ENCODE measurements at places on chromosomes 13 and 19. TPM values are rescaled to one million over a fixed set of nuclear protein-coding genes. Genes with fewer than 3 reads are reported as not detected.

- no peak for DNase-seq
Measured at GRCh38 chr19:34600366-34600765, 76.6 kb downstream of the SCGB2B2 start.

DNA sequence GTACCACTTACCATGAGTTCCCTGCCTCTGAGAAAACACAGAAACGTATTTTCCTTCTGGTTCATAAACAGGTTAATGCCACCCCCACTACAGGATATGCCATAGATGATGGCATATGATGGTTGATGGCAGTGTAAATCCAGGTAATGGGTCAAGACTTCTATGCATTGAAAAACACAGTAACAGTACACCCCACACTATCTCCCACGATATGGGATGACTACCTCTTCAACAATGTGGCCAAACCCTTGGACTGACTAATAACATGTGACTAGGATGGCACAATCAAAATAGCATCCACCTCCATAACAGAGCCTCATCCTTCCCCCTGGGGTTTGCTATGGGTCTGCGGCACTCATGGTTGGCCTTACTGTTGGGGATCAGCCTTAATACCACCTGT is 22.0 kb downstream of the ZNF235 start:
- DNase-seq: peak; percentile 63

DNA sequence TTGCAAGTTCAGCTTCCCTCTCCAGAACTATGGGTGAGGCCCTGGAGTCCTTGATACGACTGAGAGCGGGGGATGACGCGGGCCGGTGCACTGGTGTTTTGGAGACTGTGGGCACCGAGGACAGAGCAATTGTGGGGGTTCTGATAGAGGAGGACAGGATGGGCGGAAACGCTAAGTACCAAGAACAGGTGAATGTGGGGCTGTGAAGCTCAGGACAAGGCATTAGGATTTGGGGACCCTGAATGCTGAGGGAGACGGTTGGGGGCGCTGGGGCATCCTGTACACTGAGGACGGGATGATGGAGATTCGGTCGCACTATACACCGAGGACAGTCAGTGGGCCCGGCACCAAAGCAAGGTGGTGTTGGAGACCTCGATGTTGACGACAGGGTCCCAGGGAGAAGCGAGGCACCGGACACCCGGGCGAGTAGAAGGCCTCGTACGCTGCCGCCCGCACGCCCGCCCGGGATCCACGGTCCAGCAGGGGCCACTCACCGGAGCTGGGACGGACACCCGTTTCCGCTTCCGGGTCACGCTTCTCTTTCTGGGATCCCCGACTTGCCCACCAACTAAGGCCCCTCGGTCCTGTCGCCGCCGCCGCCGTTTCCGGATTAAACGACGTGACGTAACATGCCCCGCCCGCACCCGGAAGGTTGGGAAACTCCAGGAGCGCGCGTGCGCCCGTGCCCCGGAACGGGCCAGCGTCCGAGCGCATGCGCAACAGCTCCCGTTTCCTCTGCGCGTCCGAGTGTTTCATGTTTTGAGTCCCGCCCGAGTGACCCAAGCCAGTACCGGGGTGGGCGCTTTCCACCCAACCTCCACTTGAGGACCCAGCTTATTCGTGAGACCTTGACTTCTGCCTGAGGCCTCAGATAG is at the start of gene CHMP2A:
TSS of gene CHMP2A (minus strand) at position 612 of the 875 bp plus-strand sequence. CDS start 893 bp downstream, outside the sequence.
- peak; percentile 99 for DNase-seq

Gene ZNF587B
- 14.0 TPM for total RNA-seq

DNA sequence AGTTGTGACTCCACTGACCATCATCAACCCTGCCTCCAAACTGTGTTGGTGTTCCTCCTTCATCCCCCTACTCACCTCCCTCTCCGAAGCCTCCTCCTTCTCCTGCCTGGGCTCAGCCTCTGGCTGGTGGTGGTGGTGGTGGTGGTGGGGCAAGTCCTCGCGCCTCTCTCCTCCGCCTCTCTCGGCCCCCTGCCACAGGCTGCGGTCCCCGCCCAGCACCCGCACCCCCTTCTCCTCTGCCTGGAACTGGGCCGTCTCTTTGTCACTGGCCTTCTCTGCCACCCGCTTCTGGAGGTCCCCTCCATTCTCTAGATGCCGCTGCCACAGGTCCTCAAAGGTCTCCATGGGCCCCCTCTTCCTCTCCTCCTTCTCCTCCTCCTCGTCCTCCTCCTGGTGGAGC is 1.5 kb downstream of the CCER2 start:
- no peak for DNase-seq

GRCh38 chr13:28658539-28658795 is 463 bp upstream of the POMP start:
- no peak for DNase-seq

Gene CEACAM7
- not detected for total RNA-seq

DNA sequence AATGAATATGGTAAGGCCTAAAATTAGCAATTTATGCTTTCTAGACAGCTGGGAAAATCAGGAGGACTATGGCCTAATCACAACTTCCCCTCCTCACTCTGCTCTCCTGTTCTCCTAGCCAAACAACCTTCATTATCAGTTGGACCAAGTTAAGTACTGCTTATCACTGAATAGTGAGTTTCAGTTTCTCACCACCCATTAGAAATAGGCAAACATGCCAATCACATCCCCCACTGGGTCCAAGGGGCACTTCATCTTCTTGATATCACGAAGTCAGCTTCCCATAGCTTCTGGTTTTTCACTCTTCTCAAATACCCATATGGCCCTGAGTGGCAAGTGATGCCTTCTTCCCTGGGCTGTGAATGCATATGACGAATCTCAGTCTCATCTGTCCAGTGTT is 689.6 kb downstream of the SLITRK5 start:
- no peak for DNase-seq

Gene ADPRHL1
- 1.4 TPM for total RNA-seq

GRCh38 chr19:55620410-55621204 is 3.8 kb downstream of the ZNF784 start:
- DNase-seq: no peak

DNA sequence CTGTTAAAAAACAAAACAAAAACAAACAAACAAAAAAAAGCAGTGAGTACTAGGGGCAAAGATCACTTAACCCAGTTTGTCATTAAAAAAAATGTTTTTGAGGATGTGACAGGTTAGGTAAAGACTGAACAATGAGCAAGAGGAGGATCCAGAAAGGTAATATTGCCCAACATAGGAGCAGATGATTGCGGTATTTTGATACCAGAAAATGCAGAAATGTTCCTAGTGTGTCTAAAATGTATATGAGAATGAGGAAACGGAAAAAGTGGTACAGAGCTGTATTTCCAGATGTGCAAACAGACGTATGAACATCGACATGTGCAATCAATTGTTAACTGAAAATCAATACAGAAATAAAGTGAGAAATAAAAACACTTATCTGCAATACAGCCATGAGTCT is 4.9 kb upstream of the LILRA4 start:
- no peak for DNase-seq

Gene LRRC63
- not detected for total RNA-seq

DNA sequence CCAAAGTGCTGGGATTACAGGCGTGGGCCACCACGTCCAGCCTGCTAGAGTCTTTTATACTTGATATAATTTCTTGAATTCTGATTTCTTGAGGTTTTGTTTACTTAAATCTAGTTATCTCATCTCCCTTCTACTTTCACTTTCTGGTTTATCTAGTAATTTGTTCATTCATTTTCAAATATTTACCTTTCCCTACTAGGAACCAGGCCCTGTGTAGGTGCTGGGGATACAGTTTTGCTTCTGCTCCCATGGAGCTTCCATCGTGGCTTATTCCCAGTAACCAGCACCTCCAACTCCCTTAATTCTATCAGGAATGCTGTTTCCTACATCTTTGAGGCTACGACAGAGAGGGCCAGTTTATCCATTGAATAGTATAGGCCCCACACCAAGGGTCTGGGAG is 24.1 kb upstream of the TRIM13 start:
- no peak for DNase-seq

DNA sequence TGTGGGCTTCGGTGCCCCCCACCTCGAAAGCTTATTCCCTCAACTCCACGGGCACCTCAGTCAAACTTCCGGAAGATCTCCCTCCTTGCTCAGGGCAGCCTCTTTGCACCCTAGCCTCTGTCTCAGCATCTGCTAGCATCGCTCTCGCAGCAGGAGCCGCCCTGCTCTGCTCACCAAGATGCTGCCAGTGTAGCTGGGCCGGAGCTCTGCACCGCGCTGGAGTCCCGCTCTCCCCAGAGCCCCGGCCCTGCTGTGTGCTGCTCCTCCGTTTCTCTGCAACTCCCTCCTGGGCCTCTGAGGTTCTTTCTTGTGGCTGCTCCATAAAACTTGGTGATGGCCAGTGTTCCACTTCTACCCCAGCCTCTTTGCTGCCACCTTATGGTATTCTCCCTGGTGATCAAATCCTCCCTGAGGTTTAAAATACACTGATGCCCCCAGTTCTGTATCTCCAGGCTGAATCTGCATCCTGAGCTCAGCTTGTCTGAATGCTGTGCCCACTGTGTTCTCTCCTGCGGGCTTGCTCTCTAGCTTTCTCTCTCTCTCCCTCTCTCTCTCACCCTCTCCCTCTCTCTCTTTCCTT is 198.0 kb downstream of the UQCRFS1 start:
- peak; percentile 30 for DNase-seq

Gene MTRF1
- total RNA-seq: 17.1 TPM

GRCh38 chr13:78299832-78300623 is 303.3 kb downstream of the POU4F1 start:
- DNase-seq: no peak

GRCh38 chr13:111186305-111186935 is 71.3 kb downstream of the ARHGEF7 start:
- no peak for DNase-seq

- DNase-seq: no peak
Measured at GRCh38 chr13:31011901-31012654, 79.6 kb downstream of the TEX26 start.

Gene CEACAM5
- total RNA-seq: not detected

Gene NCCRP1
- total RNA-seq: not detected

Gene CYP4F2
- total RNA-seq: not detected

GRCh38 chr19:45863840-45864628 is at the start of gene FOXA3:
FOXA3 (plus strand) TSS chr19:45864326; CDS start chr19:45864457, 131 bp downstream.
- DNase-seq: peak; percentile 62

DNA sequence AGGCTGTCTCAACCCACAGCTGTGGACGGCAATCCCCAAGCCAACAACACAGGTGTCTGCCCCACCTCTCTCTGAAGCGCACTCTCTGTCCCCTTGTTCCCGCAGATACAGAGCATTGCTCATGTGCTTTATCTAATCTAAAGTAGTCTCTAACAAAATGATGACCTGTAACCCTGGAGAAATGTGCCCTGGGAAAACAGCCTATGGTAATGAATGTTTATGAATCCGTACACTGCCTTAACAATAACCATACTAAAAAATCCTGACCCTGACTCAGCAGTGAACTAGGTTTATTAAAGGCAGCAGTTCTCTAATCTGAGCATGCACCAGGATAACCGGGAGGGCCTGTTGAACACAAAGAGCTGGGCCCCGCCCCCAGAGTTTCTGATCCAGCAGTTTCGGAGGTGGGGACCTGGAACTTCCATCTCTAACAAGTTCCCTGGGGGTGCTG is 50.7 kb upstream of the SLC15A1 start:
- no peak for DNase-seq

DNA sequence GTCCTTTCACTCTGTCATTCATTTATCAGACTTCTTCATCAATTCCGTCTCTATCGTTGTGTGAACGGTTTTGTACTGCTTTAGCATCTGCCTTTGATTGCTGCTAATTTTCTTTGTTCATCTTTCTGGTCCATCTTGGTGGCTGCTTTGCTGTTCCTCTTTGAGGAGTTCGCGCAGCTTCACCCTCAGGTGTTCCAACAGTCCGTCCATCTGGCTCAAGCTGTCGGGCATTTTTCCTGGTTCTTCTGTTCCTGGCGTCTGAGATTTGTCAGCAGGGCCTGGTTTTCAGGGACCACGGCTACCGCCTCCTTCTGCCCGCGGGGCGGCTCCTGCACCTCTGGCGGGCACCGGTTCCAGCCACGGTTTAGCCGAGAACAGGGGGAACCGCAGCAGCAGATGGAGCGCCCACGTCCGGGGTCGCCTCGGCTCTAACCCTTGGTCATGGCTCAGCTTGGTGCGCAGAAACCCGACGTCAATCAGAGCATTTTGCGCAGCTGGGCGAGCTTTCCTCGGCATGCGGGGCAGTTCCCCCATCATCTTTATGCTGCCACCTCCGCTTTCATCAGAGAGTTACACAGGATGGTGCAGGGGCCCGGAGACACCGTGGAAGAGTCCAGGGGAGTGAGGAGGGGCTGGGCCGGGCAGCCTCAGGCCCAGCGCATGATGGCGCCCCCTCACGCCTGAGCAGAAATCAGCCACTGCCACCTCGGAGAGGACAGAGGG is 89.5 kb downstream of the ZNF100 start:
- DNase-seq: no peak

GRCh38 chr13:42574011-42574410 is at the start of gene TNFSF11:
TNFSF11 (plus strand) TSS chr13:42574152; CDS start chr13:42574304, 152 bp downstream.
- DNase-seq: no peak

Gene LGALS7
- total RNA-seq: not detected

DNA sequence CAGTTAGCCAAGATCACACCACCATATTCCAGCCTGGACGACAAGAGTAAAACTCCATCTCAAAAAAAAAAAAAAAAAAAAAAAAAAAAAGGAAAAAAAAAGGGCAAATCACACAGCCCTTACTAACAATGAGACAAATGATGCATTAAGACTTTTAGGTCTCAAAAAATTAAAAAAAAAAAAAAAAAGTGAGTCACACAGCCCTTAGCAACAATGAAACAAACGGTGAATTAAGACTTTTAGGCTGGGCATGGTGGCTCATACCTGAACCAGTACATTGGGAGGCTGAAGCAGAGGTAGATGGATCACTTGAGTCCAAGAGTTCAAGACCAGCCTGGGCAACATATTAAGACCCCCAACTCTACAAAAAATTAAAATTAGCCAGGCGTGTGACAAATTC is 32.4 kb upstream of the EIF3G start:
- DNase-seq: peak; percentile 48

DNA sequence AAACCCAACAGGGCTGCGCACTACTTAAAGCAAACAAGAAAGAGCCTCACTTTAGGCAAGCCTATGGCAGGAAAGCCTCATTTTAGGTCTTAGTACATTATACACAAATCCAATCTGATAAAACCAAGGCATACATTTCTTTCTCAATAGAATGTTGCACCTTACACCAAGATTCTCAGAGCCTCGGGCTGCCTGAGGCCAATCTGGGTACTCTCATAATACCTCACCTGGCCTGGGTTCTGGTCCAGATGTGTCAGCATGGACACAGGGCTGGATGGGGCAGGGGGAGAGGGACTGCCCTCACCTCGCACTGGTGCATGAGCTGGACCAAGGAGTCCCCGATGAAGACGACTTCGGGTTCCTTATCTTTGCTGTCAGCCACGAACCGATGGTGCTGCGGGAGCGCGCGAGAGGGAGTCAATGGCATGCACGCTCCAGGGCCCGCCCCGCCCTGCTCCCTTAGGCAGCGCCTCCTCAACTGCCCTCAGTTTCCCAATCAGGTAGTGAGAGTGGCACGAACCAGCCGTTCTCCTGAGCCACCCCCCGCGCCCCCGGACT is at the start of gene PRR19:
TSS of gene PRR19 (plus strand) at position 487 of the 558 bp plus-strand sequence. CDS start 7,453 bp downstream, outside the sequence.
- peak; percentile 41 for DNase-seq

- peak; percentile 35 for DNase-seq
Measured at GRCh38 chr13:82747291-82747690, 1135.0 kb downstream of the SLITRK1 start.

Gene POMP
- 125 TPM for total RNA-seq
